GM04503 (cell line): ENCODE measurements at places on chromosomes 11 and 22.

DNA sequence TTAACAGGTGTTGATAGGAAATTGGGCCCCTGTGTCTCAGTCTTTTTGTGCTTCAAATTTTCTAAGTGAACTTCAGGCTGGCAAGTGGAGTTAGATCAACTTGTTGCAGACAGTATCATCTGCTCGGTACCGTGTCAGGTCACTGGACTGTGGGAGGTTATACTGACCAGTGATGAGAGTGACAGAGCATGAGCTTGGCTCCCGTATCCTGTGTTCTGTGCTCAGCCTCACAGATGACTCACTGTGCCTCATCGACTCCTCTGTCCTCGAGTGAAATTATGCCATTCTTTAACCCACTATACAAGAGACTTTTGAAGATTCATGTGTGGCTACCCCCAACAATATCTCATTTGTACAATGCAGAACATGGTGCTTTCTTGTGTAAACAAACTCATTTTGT is 7.9 kb downstream of the GRAP2 start:
- no peak for DNase-seq

DNA sequence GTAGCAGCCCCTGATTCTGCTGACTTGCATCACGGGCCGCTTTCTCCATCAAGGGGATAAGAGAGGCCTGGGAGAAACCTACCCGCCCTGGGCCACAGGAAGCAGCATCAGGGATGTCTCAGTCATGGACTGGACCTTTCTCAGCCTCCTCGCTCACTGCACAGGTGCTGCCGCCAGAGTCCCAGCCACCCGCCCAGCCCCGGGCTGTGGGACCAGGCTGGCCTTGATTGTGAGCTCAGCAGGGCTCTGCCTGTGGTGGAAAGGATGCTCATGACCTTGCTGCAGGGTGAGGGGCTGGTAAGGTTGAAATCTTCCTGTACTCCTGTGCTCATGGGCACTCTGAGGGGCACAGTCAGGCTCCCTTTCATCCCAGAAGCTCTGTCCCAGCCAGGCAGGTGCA is 26.0 kb upstream of the GGTLC2 start:
- DNase-seq = no peak

DNA sequence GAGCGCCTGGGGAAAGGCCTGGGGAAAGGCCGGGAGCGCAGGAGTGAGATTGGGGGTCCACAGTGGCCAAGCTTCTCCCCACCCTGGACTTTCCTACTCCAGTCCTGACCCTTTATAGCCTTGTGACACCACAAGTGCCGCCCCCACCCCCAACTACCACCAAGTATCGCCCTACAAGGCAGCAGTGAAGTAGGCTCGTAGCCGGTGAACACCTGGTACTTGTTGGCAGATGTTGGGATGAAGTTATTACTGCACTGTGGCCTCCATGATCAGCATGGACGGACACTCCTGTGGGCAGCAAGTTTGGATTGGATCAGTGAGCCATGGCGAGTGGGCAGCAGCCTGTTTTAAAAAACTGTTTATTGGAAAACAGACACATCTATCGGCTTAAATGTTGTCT is 45.0 kb downstream of the EIF3F start:
- no peak for DNase-seq

DNA sequence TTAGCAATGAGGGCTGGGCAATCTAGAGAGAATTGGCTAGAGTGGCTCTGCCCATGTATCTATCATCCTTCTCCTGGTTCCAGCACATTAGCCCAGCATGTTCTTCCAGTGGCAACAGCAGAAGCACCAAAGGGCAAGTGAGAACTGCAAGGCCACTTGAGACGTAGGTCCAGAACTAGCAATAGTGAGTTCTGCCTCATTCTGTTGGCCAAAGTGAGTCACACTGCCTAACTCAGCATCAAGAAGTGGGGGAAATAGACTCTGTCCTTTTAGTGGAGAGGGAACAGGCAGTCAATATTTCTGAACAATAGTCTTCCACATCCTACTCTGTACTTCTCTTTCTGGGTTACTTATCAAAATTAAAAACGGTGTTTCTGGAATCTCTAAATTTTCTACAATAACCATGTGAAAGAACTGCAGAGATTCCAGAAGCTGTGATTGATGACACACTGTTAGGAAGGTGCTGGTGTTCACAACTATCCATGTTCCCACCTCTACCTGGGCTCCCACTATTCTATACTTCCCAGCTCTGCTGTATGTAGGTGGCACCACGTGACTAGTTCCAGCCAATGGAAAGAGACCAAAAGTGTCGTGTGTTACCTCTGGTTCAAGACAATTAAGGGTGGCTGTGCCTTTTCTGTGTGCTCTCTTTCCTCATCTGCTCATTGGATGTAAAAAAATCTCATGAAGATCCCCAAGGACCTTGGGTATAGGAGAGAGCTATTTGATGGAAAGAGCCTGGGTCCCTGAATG is 23.4 kb upstream of the GRK3 start:
- no peak for DNase-seq

DNA sequence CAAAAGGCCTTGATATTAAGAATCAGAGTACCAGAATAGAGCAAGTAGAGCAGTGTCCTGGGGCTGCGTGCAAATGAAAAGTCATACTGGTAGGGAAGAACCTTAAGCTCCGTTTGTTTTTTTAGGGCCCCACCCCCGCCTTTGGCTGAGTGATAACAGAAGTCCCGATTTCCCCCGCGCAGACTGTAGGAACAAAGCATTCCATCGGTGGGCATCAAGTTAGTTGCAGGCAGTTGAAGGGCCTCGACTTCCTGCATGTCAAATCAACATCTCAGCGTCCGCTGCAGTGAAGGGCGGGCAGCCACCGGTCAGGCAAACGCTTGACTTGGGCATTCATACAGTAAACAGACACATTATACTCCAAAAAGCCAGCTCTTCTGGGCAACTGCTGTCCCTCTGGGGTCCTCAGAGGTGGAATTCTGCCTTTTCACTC is 11.7 kb downstream of the LRP4 start:
- no peak for DNase-seq

- DNase-seq = no peak
These were observed 81.8 kb upstream of the SYN3 start for GRCh38 chr22:33139937-33140336.

GRCh38 chr11:132058211-132058772 is 687.9 kb downstream of the NTM start:
- DNase-seq = no peak

DNA sequence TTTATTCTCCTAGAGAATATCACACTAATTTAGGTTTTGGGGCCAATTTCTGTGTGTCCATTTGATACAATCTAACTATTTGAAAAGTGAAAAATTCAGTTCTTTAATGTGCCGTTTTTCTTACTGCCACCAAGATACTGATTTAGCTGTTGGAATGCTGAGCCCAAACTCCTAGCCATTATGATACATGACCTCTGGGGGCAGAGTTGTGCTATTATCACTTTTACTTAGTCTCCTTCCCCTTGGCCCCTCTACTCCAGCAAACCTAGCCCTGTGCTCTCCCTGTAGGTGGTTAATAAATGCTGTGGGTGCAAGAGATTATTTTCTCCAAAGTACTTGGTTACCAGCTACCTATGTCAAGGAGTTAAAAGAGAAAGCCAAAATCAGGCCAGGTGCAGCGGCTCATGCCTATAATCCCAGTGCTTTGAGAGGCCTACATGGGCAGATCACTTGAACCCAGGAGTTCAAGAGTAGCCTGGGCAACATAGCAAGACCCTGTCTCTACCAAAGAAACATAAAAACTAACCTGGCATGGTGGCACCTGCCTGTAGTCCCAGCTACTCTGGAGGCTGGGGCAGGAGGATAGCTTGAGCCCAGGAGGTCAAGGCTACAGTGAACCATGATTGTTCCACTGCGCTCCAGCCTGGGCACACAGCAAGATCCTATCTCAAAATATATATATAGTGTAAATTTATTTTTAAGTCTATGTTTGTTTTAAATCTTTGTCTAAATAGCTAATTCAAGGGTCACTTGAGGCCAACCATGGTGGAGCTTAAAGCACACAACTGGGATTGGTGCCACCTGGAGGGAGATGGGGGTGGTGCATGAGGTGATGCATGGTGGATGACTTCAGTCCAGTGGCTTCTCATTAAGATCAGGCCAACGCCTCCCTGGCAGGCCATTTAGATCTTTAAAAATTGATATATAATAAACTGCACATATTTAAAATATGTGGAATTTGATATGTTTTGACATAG is 193.2 kb upstream of the PLET1 start:
- DNase-seq = no peak

GRCh38 chr11:69241075-69241740 is 52.7 kb upstream of the MYEOV start:
- no peak for DNase-seq

DNA sequence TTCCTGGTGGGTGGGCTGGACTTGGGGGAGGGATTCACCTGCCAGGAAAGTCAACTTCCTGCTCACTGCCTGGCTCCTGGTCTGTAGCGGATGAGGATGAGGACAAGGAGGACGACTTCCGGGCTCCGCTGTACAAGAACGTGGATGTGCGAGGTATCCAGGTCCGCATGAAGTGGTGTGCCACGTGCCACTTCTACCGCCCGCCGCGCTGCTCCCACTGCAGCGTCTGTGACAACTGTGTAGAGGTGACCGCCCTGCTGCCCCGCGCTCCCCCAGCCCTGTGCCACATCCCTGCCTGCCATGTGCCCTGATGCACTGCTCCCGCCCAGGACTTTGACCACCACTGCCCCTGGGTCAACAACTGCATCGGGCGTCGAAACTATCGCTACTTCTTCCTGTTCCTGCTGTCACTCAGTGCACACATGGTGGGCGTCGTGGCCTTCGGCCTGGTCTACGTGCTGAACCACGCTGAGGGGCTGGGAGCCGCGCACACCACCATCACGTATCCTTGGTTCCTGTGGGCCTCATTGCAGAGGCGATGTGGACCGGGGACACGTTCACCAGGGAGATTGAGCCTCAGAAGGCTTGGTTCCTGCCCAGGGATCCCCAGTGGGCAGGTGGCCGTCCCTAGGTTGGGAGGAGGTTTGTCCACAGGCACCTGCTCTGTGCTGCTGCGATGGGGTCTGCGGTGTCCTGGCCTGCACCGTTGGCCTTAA is 7.9 kb downstream of the ZDHHC8 start:
- DNase-seq = no peak

DNA sequence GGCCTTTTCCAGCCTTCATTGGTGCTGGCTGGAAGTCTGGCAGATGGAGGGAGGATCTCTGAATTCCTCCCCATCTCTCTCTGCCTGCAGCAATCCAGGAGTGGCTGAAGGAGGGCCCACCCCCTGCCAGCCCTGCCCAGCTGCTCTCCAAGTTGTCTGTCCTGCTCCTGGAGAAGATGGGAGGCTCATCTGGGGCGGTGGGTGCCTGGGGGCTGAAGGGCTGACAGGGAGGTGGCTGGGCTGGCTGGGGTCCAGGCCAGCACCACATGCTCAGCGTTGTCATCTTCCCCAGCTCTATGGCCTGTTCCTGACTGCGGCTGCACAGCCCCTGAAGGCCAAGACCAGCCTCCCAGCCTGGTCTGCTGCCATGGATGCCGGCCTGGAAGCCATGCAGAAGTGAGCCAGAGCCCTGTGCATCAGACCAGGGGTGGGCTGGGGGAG is 12.2 kb downstream of the TKFC start:
- no peak for DNase-seq
